ENCODE measurements at places on chromosomes 1 and 21.

DNA sequence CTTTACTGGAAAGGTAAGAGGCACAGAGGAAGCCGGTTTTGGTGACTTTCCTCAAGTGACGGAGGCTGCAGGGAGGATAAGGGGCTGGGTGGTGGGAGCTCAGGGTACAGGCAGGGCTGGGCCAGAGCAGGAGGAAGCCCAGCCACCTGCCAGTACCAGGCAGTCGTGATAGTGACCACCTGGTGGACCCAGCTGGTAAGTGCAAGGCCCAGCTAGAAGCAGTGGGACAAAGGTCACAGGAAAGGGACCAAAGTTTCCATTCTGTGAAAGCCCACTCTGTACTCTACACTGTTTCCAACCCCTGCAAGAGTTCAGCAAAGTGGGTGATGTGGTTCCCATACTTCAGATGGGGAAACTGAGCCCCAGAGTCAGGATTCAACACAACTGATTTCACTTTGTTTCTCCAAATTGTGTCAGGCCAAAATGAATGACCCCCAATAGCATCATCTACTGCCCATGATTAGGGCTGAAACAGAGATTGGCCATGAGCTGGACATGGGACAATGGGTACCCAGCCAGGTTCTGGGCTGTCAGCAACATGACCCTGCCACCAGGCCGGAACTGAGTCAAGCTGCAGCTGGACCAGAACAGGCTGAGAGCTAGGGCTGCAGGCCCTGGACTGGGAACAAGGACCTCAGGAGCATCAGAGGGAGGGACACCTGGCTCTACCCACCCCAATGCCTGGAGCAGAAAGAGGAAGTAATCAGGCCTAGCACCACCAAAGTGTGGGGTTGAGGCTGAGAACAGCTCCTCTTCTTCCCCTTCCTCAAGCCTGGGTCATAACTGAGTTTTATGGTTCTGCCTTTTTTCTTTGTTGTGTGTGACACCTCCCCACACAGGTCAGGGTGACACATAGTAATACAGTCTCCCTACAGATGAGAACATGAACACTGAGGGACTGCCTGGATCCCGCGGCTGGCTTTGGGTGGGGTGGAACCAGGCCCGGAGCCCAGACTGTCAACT lies 50.2 kb downstream of the KCNN3 start:
- no peak for DNase-seq

DNA sequence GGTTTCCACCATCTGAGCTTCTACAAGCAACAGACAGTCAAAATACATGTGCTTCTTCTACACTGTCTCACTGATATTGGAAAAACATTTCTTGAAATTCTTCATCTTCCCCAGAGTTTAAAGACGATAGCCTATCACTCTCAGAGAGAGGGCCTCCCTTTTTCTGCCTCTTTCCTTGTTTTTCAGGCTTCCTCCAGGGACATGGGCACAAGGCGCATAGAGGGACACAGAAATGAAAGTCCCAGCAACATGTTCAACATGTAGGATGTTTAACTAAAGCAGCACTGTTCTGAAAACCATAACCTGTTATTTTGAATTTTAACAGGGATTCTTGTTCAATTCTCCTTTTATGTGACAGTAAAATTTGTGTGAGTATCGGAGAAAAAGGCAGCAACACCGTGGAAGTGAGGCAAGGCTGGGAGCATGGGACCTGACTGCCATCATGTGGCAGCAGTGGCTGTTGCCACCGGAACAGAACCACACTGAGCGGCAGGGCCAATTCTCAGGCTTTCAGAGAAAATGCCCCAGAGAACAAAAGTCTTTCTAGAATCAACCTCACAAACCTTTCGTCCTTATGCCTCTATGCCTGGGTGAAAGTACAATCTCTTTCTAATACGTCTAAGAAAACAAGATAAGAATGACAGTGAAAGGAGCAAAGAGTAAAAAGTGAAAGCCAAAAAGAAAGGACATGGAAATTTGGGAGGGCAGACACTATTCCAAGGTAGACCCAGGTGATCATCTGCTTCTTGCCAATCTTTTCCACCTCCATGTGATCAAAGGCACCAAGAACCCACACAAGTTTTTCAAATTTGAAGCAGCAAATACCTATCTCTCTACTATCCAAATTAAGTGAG lies 54.5 kb downstream of the PCNX2 start:
- DNase-seq = no peak

DNA sequence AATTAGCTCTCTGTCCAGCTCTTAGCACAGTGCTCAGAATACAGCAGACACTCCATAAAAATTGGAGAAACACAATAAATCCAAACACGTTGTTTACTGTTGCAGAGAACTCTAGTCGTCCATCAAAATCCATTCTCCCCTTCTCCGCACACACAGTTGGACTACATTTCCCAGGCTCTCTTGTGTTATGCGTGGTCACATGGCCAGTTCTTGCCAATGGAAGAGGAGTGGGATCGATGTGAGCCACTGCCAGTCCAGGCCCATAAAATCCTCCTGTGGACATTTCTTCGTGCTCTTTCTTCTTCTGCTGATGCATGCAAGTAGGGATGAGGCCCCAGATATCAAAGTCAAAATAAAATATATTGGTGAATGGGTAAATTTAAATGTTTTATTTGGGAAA lies 114.3 kb upstream of the FMN2 start:
- DNase-seq = no peak

GRCh38 chr1:245154429-245155271 lies at the start of gene KIF26B:
Gene KIF26B (plus strand): TSS chr1:245154985. CDS start chr1:245155425, 440 bp downstream.
- peak; percentile 12 for DNase-seq

- DNase-seq = no peak
These were observed 126.0 kb upstream of the NRIP1 start for GRCh38 chr21:15190837-15191236.

DNA sequence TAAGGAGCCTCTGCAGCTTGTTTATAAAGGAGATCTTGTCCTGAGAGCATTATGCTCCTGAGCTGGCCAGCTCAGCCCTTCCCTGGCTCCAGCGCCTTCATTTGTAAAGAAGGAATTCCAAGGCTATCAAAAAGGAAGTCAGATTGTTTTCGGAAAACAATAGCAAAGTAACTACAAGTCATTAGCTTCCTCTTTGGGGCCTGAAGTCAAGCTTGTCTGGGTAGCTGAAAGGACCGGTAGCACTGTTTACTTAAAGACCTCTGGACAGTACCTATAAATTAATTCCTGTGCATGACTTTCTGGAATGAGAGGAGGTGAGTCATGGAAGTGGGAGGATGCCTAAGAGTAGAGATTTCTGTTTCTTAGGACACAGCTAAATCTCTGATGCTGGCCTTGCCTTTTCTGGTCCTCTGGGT lies 20.7 kb upstream of the GJA5 start:
- no peak for DNase-seq

DNA sequence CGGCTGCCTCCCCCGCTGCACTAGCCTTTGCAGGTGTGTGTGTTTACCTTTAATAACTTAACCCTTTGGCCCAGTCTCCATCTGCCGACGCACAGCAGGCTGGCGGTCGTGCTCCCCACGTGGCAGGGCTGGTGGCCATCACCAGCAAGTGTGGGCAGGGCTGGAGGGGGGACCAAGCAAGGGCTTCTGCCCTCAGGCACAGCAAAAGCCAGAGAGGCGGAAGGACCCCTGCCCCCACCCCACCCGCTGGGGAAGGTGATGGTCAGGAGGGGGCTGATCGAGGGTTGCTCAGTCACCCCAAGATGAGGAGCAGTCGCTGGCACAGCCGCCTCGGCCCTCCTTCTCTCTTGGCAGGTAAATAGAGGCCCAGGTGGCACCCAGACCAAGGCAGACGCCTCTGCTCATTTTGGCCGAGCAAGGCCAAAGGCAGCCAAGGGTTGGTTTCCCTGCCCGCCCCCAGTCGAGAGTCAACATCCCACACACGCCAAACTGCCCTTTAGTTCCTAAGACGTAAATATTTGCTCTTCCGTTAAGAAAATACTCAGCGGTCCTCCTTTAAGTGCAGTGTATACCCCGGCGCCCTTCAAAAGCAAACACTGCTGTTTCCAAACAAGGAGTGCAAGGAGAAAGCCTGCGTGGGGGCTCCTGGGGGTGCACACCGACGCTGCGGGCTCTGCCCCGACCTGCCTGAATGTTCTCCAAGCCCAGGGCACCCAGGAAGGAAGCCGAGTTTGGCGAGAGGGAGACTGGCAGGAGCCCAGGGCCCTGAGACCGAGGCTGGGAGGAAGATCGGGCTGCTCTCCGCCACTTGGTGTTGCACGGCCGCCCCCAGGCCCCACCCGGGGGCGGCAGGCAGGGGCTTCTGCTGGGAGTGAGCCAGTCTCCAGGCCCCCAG lies 82.7 kb downstream of the SIK1 start:
- no peak for DNase-seq

- DNase-seq = no peak
These were observed 14.7 kb downstream of the NCF2 start for GRCh38 chr1:183575606-183576005.

- DNase-seq = no peak
These were observed 4.2 kb upstream of the FAM131C start for GRCh38 chr1:16077406-16078245.

DNA sequence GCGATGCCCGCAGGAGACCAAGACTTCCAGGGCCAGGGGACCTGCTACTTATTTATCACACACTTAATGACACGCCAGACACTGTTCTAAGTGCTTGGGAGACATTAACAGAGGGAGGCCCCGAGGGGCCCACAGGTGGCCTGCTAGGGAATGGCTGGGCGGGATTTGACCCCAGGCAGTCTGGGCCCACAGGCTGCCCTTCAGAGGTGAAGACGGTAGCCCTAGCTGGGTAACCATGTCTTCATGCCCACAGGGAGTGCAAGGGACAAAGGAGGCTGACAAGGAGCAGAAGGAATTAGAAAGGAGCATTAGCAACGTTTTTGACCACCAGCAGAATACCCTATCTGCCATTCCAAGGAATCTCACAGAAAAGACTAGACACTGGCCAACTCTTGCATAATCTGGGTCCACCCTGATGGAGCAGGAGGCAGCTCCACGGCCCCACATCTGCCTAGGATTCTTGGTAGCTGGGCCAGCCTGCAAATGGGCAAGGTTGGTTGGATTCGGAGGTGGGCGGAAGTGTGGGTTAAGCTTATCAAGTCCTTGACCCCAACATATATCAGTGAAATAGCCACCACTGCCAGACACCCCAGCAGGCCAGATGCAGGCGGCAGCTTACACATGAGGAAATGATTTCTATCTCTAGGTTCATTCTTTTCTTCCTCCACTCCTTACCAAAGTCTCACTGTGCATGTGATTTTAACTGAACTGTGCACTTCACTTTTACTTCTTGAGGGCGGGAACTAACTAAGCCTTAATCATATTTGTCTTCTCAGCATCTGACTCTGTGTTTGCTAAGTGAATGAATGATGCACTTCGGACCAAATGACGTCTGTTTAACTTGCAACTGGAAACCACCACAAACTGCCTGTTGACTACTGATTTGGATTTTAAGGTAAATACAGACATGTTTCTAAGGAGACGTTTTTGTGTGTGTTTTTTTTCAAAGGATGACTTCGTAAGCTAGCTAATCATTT lies 3.4 kb upstream of the ETS2 start:
- no peak for DNase-seq

DNA sequence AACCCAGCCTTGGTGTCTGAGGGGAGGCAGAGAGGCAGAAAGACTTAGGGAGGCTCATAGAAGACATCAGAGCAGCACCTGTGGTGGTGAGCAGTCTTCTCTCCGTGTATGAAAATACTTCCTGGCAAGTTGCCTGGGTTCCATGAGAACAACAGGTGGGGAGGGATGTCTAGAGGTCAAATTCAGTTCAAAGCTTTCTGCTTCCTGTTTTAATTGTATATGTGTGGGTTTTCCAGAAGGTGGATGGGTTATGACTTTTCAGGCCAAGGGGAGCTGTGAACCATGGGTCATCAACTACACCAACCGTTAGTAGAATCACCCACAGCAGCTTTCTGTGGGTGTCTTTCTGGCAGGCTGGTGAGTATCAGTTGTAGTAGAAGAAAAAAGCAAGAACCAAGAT lies 4.1 kb upstream of the FCRL2 start:
- DNase-seq = no peak

DNA sequence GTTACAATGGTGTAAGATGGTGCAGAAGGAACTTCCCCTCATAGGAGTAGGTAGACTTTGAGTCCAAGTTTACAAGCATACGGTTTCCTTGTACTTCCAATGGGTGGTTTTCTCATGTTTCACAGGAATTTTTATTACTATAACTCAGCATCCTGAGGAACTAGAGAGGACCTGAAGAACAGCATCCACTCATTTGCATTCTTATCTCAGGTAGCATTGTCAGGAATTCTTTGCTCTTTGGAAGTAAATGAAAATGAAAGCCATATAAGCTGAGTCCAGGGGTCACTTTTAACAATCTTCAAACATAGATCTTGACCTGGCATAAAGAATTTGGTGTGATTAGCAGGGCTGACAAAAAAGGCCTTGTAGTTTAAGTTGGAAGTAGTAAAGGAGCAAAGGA lies 34.4 kb downstream of the CLCA4 start:
- DNase-seq = no peak

DNA sequence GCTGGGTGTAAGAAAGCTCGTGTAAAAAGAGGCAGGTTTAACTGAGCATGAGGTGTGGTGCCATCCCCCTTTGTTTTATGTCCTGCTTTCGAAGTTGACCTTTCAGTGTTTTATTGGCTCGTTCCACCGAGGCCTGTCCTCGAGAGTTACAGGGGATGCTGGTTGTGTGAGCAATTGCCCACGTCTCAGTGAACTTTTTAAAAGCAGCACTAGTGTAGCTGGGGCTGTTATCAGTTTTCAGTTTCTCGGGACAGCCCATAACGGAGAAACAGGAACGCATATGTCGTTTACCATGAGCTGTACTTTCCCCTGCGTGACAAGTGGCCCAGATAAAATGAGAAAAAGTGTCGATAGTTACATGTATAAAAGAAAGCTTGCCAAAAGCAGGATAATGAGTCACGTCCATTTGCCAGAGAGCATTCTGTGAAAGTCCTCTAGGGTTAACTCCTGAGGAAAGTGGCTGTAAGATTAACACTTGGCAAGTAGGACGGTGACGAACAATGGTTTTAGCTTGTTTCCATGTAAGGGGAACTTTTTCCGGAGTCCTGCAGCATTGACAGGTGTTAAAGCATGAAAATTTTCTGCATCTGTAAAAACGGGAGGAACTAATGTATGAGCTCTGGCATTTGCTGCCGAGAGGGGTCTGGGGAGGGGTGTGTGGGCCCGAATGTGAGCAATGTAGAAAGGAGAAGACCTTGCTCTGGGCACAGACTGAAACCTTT lies 7.8 kb upstream of the LRRC47 start:
- DNase-seq = no peak

GRCh38 chr1:160099716-160100375 lies 1.4 kb upstream of the IGSF8 start:
- no peak for DNase-seq

DNA sequence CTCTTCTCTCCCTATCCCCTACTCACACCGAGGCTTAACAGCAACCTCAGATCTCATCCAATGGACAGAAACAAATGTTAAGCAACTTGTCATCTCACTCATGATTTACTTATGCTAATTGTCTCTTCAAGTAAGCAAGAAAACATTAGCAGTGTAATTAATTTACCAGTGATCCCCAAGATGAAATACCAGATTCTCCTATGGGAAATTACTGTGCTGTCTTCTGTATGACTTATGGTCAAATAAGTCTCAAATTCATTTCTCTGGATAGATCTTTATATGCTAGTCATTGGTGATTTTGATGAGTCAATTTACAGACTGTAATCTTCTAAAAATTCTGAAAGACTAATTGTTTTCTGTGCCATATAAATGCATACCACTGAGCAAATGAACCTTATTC lies 32.9 kb upstream of the L1TD1 start:
- no peak for DNase-seq

GRCh38 chr1:22512873-22513272 lies 50.4 kb upstream of the EPHA8 start:
- no peak for DNase-seq

- no peak for DNase-seq
These were observed 27.8 kb downstream of the CMPK1 start for GRCh38 chr1:47361380-47361779.

- DNase-seq = no peak
These were observed 50.2 kb upstream of the TACSTD2 start for GRCh38 chr1:58627221-58627620.
